Activated T-cell treated with anti-CD3 and anti-CD28 coated beads, Interleukin-2, amount 50 U/mL, for 72 hours (primary cell): ENCODE measurements at places on chromosomes 4 and X.
A peak's percentile ranks its signal among the peaks of the same experiment; 100 is the strongest.

DNA sequence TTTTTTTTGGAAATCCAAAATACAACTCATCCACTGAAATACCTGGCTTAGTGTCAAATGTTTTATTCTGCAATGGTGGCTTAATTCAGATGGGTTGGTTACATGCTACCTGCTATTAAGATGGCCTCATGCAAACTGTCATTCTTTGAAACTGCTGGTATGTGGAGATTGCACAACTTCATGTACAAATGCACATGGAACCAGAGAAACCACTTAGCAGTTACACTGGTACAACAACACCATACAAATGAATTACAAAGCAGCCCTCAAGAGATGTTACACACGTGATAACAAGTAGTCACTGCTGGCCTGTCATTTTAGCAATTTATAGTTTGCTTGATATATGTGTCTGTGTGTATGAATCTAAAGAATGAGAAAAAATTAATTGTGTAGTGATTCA, 84.6 kb upstream of the STS start:
- DNase-seq, result no peak

GRCh38 chr4:169229571-169230028, 41.2 kb downstream of the SH3RF1 start:
- DNase-seq, result no peak

DNA sequence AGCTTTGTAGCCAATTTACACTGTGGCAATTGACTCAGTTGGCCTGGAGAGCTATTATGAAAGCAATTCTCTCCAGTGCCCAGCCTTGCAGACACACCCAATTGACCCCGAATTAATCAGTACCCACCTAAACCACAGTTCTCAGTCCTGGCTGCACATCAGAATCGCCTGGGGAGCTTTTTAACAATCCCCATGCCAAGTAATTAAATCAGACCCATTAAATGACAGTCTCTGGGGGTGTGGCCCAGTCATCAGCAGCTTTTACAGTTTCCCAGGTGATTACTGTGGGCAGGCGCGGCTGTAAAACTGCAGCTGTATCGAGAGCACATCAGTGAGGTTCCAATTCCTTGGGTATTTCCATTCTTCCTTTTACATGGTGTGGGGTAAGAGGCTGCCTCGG, 460.9 kb upstream of the FAT1 start:
- DNase-seq, result no peak

DNA sequence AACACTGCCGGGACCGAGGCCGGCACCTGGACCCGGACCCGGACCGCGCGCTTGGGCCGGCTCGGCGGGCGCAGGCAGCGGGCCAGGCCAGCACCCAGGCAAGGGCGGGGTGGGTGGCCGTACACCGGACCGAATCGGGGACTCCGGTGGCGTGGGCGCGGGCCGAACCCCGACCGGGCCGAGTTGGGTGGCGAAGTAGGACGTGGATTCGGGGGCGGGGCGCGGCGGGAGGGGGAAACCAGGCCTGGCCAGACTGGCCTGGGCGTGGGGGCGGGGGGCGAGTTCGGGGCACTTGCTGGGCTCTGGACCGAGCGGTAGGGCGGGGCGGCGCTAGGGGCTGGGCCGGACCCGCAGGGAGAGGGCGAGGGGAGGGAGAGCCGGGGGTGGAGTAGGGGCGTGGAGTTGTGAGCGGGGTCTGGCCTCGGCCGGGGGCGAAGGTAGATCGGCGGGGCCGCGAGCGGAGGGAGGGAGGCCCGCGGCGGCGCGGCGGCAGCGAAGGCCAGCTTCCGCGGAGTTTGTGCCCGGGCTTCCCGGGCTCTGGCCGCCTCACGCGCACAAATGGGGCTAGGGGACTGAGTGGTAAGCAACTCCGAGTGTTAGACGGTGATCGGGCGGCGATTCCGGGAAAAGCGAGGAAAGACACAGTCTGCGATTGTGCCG, 1.8 kb upstream of the BCORL1 start:
- DNase-seq, result peak; percentile 44

DNA sequence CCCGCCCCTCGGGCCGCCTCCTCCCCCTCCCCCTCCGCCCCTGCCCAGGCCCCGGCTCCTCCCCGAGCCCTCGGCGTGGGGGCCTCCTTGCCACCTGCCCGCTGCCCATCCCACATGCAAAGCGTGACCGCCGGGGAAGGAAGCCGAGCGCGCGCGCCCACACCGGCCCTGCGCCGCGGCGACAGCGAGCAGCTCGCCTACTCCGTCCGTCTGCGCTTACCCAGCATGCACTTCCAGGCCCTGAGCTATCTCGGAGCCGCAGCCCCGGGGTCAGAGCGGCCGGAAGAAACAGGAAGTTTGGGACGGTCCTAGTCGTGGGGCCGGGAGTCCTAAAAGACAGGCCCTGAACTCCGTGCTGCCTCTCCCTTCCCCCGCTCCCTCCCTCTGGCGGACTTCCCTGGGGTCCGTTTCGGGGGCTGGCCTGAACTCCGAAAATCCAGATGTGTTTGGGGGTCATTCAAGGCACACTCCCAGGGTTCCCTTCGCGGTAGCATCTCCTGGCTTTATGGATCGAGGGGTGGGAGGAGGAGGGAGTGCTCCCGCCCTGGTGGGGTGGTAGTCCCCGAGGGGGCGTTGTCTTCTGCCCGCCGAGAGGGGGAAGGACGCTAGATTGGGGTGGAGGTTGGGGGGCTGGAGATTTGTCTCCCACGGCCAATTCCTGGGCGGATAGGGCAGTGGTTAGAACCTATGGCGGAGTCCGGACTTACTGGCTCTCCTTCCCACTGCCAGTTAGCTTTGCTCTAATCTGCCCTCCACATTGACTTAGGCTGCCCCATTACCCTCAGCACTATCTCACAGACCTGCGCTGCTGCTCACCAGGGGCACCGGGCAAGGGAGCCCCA, 25.0 kb upstream of the BCORL1 start:
- DNase-seq, result peak; percentile 69

GRCh38 chrX:10828640-10829039, 208.3 kb upstream of the MID1 start:
- DNase-seq, result no peak

DNA sequence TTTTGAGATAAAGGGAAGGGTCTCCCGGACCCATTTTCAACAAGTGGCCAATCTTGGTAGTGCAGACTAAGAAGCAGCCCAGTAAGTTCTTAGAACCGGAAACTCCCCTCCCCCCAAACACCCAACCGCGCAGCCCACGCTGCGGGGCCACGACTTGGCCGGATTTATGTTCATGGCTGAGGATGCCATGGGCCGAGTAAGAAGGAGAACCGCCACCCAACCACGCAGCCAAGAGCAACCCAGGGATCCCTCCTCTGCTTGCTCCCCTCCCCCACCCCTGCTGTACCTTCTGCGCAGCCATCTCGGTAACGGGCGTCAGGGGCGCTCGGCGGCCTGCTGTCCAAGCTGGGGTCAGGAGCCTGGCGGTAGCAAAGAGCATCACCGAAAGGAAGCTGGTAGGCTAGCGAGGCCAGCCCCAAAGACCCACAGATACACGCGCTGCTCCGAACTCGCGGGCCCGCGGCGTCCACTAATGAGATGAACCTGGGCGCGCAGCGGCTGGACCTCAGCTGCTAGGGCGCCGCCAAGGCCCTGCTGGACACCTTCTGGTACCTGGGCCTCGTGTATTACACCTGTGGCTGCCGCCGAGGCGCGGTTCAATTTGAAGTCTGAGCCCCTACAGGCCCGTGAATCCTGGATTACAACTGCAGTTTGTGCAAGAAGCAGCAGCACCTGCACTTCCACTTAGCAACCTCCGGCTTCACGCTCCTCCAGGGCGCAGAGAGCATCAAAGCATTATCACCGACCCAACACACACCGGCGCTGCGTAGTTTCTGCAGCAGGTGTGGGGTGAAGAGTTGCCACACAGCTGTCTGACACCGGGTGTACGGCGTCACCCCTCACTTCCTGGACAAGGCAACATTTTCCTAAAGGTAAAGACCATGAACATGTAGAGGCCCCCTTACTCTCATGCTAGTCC, 63.4 kb downstream of the NUDT10 start:
- peak; percentile 62 for DNase-seq

- DNase-seq, result no peak
Measured at GRCh38 chr4:131251321-131251720, 1897.8 kb upstream of the PCDH10 start.

DNA sequence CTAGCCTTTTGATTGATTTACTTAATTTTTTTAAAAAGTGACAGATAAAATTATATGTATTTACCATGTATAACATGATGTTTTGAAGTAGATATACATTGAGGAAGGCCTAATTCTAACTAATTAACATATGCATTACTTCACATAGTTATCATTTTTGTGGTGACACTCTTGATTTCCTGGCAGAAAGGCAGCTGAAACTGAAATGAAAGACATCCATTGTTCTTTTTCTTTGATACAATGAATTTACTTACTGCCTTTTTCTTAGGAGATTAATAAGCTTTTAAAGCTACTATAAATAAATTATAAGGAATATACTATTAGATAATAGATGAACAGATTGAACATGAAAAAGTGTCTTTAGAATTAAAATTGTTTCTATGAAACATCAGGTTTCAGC, 26.7 kb downstream of the ANKRD50 start:
- no peak for DNase-seq
